Lung (tissue), 17 donors: ENCODE measurements at places on chromosomes 1 and 21. TPM values are rescaled to one million over a fixed set of nuclear protein-coding genes. Genes with fewer than 3 reads are reported as not detected.

Gene NPHS2
- not detected for total RNA-seq

Gene RGS13
- 1.3 TPM for total RNA-seq

Gene GPR157
- 10.0 TPM for total RNA-seq

Gene CENPS
- total RNA-seq = 19.5 TPM

DNA sequence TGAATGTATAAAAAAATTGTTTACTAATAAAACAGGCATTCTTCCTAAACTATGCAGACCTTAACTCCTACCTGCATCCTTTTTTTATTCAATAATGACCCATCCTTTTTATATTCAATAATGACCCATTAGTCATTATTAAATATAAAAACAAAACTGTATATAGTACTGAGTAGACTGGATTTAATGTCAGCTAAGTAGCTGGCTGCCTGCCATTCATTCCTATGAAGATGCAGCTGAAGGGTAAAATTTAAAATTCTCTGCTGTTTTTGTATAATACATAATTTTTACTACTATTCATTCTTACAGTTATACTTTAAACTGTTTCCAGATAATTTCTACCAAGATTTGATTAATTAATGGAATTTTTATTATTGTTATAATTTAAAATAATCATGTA lies 79.3 kb downstream of the DENND1B start:
- H3K36me3 ChIP-seq = no peaks in the 10 kb centered on the region
- H3K27ac ChIP-seq = no peak overlapping the region
- H3K4me3 ChIP-seq = no peak overlapping the region
- no peaks in the 10 kb centered on the region for H3K4me1 ChIP-seq

- H3K27me3 ChIP-seq = no peaks in the 10 kb centered on the region
- no peaks in the 10 kb centered on the region for H3K36me3 ChIP-seq
- no peak overlapping the region for H3K27ac ChIP-seq
Observed at GRCh38 chr1:46822248-46822826, 23.5 kb downstream of the CYP4B1 start.

DNA sequence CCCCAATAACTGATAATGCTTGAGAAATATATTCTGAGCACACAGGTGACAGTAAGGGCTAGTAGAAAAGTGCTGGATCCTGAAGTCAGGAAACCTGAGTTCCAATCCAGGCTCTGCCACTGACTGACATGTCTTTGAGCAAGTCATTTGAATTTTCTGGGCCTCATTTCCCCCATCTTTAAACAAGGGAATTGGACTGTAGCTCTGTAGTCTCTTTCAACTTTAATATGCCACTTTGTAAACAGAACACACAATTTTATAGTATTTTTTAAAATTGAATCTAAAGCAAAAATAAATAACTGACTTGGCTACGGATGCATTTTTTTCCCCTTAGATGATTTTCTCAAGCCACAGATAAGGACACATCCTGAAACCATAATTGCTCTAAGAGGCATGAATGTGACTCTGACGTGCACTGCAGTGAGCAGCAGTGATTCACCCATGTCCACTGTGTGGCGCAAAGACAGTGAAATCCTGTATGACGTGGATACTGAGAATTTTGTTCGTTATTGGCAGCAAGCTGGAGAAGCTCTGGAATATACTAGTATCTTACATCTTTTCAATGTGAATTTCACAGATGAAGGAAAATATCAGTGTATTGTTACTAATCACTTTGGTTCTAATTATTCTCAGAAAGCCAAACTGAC lies 37.0 kb downstream of the LRIG2 start:
- H3K4me1 ChIP-seq = no peaks in the 10 kb centered on the region
- H3K27me3 ChIP-seq = no peaks in the 10 kb centered on the region
- peaks cover 23% of the 10 kb centered on the region for H3K36me3 ChIP-seq
- H3K4me3 ChIP-seq = no peak overlapping the region

DNA sequence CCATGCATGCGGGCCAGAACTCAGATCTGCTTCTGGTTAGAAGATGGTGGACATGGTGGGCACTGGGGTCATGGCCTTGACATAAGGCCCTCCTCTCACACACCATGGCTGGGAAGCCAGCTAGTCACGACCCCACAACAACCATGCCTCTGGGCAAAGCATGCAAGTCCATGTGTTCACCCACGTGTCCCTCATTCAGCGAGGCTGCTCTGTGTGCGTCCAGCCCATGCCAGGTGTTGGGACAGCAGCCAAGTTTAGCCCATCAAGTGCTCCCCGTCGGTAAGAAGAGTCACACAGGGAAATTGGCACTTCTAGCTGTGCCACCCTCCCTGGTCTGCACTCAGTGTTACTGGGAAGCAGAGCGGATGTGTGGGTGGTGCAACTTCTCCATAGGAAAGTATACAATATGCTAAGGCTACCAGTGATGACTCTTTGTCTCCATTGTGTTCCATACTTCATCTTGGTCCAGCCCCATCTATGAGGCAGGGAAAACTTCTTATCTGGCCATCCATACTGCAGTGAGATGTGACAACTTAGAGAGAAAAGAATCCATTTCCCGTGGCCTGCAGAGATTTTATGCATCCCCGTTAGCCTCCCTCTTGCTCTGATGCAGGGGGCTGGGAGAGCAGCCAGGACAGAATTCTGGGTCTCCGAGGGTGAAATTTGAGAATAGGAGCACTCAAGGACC lies 198.0 kb downstream of the GRIK3 start:
- H3K27me3 ChIP-seq = peaks cover 13% of the 10 kb centered on the region
- H3K4me3 ChIP-seq = no peak overlapping the region
- H3K4me1 ChIP-seq = no peaks in the 10 kb centered on the region
- DNase-seq = no peak
- H3K36me3 ChIP-seq = no peaks in the 10 kb centered on the region

- no peak for DNase-seq
- no peaks in the 10 kb centered on the region for H3K4me1 ChIP-seq
- H3K27ac ChIP-seq = no peak overlapping the region
Observed at GRCh38 chr21:24197132-24197643, 1410.1 kb downstream of the MRPL39 start.

DNA sequence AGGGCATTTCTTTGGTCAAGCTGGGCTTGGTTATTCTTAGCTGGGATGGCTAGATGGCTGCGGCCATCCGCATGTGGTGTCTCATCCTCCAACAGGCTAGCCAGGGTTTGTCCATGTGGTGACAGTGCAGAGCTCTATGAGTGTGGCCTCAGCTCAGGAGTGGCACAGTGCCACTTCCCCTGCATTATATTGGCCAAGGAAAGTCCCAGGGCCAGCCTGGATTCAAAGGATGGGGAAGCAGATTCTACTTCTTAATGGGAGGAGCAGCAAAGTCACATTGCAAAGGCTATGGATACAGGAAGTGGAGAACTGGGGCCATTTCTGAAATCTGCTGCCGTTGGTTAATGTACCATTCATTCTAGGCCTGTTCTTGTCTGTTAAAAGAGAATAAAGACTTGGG lies 34.4 kb downstream of the STUM start:
- H3K27me3 ChIP-seq = no peaks in the 10 kb centered on the region
- no peak overlapping the region for H3K4me3 ChIP-seq
- no peak for DNase-seq
- no peak overlapping the region for H3K27ac ChIP-seq
- H3K36me3 ChIP-seq = no peaks in the 10 kb centered on the region
- no peaks in the 10 kb centered on the region for H3K4me1 ChIP-seq

DNA sequence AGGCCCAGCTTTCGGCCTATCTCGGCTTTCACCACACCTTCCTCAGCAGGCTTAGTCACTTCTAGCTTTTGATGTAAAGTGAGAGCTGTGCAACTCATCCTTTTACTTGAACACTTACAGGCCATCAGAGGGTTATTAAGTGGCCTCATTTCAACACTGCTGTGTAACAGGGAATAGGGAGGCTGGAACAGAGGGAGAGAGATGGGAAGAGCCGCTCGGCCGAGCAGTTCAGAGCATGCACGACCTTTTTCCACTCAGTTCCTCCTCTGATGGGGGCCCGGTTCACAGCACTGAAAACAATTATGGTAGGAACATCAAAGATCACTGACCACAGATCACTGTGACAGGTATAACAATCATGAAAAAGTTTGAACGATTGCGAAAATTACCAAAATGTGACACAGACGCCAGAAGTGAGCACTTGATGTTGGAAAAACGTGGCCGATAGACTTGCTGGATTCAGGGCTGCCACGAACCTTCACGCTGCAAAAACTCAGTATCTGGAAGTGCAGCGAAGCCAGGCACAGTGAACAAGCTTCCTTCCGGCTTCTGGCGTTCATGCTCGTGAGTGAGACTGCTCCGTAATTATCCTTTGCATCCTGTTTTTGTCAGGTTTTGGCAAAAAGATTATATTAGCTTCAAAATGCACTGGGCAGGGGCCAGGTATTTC lies 28.6 kb downstream of the AGPAT3 start:
- peak; percentile 30 for DNase-seq
- H3K36me3 ChIP-seq = peaks cover under 1% of the 10 kb centered on the region
- H3K4me3 ChIP-seq = no peak overlapping the region
- no peak overlapping the region for H3K27ac ChIP-seq
- H3K4me1 ChIP-seq = no peaks in the 10 kb centered on the region

DNA sequence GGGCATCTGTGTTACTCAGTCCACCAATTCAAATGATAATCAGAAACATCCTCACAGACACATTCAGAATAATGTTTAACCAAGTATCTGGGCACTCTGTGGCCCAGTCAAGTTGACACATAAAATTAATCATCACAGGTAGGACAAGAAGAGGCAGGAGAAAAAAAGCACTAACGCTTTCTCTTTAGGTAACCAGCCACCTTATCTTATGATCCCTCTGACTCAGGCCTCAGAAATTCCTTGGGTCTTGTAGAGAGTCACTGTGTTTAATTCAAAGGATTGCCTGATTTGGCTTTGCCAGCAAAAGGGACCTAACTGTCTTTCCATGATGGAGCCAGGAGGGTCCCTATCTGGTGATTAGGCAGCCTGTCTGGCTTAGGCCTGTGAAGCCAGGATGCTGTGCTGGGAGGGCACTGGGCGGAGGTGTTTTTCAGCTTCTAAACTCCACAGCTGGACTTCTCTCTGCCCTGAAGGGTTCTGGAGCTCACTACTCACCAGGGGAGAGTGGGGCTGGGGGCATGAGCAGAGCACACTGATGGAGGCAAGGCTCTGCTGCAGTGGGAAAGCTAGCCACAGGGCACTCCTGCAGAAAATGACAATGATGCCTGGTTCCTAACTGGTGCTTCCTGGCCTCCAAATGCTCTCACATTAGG lies 36.4 kb upstream of the STUM start:
- H3K27me3 ChIP-seq = peaks cover 6% of the 10 kb centered on the region
- no peak overlapping the region for H3K27ac ChIP-seq
- H3K36me3 ChIP-seq = no peaks in the 10 kb centered on the region
- H3K4me1 ChIP-seq = no peaks in the 10 kb centered on the region

- H3K4me1 ChIP-seq = no peaks in the 10 kb centered on the region
- peak; percentile 81 for DNase-seq
- H3K27me3 ChIP-seq = no peaks in the 10 kb centered on the region
Observed at GRCh38 chr1:170881268-170882265, 53.8 kb upstream of the MROH9 start.

DNA sequence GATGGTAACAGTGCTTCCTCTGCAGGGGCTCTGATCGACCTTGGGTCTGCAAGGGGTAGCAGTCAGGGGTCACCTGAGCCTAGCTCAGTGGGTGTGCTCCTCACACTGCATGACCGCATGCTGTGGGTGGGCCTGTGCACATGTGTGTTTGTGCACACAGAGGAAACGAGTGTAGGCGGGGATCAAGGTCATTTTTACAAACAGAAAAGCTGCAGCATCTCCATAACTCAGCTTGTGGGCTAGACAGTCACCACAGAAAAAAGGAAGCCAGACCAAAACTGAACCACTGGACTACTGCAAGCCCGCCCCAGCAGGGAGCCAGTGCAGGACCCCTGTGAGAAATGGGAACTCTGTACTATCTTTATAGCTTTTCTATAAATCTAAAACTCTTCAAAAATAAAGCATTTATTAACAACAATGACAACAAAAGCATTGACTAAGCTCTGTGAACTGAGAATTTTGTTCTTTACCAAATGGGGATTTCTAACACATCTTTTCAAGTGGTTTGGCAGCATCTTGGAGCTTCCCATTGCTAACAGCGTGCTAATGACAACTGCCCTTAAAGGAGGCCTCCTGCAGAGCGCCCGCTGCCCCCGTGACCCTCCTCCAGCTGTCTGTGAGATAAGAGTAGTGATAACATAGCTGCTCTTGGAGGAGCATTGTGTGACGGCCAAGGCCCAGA lies 19.9 kb upstream of the NEK2 start:
- H3K27ac ChIP-seq = no peak overlapping the region
- H3K36me3 ChIP-seq = no peaks in the 10 kb centered on the region
- H3K4me1 ChIP-seq = no peaks in the 10 kb centered on the region
- peaks cover 12% of the 10 kb centered on the region for H3K27me3 ChIP-seq

DNA sequence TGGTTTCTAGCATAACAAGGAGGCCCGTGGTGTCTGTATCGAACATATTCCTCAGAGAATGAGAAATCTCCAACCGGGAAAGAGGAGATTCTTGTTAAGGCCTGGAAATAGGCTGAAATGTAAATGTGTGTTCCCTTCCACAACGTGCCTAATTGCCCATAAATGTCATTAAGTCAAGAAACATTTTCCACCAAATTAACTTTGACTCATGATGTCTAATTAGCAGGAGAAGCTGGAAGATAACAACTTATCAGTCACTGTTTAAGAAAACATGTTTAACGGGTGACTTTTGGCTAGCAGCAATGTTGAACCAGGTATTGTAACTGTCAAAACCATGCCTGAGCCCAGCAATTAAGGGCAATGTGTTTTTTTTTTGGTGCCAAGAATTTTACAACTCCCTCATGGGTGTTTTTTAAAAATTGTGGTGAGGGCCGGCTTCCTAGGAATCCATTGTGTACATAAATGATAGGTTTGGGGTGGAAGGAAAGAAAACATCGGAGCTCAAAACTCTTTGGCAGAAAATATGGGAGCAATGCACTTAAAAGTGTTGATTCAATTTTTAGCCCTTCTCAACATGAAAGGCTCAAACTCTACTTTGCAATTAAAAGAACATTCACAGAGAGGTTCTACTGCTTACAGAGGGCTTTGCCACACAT lies 67.0 kb downstream of the OLIG1 start:
- H3K4me3 ChIP-seq = no peak overlapping the region
- no peak for DNase-seq
- H3K36me3 ChIP-seq = no peaks in the 10 kb centered on the region
- peaks cover 8% of the 10 kb centered on the region for H3K27me3 ChIP-seq
- no peak overlapping the region for H3K27ac ChIP-seq

GRCh38 chr1:238161955-238162354 lies 271.2 kb upstream of the ZP4 start:
- H3K36me3 ChIP-seq = no peaks in the 10 kb centered on the region
- no peaks in the 10 kb centered on the region for H3K27me3 ChIP-seq
- no peaks in the 10 kb centered on the region for H3K4me1 ChIP-seq
- DNase-seq = no peak
- H3K4me3 ChIP-seq = no peak overlapping the region
- H3K27ac ChIP-seq = no peak overlapping the region

DNA sequence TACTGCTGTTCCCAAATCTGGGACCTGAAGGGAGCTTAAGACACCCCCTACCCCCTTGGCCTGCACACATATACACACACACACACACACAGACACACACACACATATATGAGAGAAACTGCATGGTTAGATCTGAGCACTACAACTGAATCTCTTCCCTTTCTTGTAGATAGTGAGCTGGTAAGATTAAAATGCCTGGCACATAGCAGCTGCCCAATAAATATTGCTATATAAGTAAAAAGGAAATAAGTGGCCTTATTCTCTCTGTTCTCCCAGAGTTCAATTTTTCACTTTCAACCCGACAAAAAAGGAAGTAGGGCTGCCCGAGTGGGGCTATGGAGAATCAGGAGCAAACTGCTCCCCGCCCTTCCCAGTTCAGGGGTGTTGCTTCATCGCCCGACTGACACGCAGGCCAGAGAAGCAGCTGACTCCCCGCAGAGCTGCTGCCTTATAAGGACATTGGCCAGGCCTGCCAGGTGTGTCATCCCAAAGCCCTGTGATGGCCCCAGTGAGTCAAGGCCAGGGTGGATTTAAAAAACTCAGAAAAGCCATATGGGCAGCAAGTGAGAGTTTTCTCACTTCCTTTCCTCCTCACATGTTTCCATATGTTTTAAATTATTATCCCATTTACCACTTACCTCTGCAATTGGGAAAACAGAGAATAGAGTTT lies 106.5 kb upstream of the SLC44A3 start:
- no peaks in the 10 kb centered on the region for H3K36me3 ChIP-seq
- H3K27ac ChIP-seq = peak overlapping the region; percentile 26
